Hepatocyte (in vitro differentiated cells): ENCODE measurements at places on chromosomes 11 and 22. TPM values are rescaled to one million over a fixed set of nuclear protein-coding genes. Genes with fewer than 3 reads are reported as not detected.

Gene ART5
- 2.3 and 6.3 TPM in 2 replicates for total RNA-seq

Gene PHOX2A
- 0.48 TPM in 1 of 2 replicates, not detected in the other for total RNA-seq

Gene UPB1
- total RNA-seq: 1.2 and 1.6 TPM in 2 replicates

Gene LSP1
- 27.1 and 29.9 TPM in 2 replicates for total RNA-seq

Gene IFITM1
- 98.0 and 98.9 TPM in 2 replicates for total RNA-seq

Gene ISX
- 23.2 and 29.8 TPM in 2 replicates for total RNA-seq

Gene INTS4
- total RNA-seq: 22.7 and 28.0 TPM in 2 replicates

Gene SBF2
- total RNA-seq: 74.4 and 83.2 TPM in 2 replicates

Gene PLET1
- not detected in 2 replicates for total RNA-seq

Gene C11orf42
- total RNA-seq: not detected in 2 replicates

- no peak for DNase-seq
These were observed 554.2 kb downstream of the NTM start for GRCh38 chr11:131924457-131925201.

GRCh38 chr11:32386770-32387377 is 48.5 kb downstream of the WT1 start:
- peak; percentile 36 for DNase-seq

DNA sequence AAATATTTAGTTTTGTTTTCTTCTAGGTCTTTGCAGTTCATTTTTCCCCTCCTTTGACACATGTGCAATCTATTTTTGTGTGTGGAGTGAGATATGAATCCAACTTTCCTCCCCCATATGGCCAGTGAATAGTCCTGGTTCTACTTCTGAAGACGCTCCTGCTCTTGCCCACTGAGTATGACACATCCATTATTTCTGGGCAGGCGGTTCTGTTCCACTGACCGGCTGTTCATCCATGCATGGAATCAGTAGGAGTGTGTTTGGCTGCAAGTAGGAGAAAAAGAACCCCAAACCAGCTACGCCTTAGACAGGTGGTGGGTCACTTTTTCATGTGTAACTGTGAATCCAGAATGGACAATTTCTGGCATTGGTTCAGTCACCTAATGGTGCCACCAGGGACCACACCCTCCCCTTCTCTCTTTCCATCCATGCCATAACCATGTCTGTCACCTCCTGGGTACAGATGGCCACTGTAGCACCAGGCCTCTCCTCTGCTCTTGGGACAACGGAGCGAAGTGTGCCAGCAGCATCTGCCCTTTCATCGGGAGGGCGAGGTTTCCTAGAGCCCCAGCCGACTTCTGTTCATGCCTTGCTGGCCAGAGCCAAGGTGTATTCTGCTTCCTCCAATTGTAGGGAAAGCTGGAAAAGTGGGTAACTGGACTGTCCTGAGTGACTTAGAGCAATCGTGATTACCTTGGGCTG is 67.4 kb upstream of the SLC22A12 start:
- DNase-seq: no peak
